ENCODE measurements at places on chromosomes 2 and 18. TPM values are rescaled to one million over a fixed set of nuclear protein-coding genes. Genes with fewer than 3 reads are reported as not detected.

ROCK2 gene
- 58.1 TPM for total RNA-seq

SLC4A3 gene
- 1.3 TPM for total RNA-seq

POTEF gene
- not detected for total RNA-seq

DNA sequence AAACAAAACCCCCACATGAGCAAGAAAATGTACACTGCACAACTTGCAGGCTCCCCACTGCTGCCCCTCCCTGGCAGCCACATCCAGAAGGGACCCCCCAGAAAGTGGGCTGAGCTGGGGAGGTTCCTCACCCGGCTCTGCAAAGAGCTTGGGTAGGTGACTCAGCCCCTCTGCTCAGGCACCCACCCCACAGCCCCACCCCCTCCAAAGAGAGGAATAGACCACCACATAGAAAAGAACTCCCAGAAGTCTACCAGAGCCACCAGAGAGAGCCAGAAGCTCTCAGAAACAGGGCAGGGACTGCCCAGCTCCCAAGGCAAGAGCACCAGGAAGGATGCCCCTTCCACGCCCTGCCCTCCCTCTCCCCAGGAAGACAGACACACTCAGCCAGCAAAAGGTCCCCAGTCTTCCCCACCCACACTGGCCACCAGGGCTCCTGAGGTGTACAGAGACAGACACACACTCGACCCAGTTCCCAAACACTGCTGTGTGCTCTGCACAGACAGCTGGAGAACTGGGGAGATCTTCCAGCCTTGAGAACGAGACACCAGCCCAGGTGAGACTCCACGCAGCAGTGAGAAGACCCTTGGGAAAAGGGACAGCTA is 28.2 kb downstream of the BIN1 start:
- H3K4me3 ChIP-seq = no peak overlapping the region
- H3K27me3 ChIP-seq = no peaks in the 10 kb centered on the region
- DNase-seq = no peak
- H3K27ac ChIP-seq = no peak overlapping the region
- peaks cover 14% of the 10 kb centered on the region for H3K4me1 ChIP-seq

GRCh38 chr2:98608116-98608961 is at the start of the genes COA5 and UNC50:
Gene COA5 (minus strand): TSS chr2:98608512. CDS start chr2:98608405, 107 bp downstream.
Gene UNC50 (plus strand): TSS chr2:98608589. CDS start chr2:98609760, 1,171 bp downstream.
- peaks cover 8% of the 10 kb centered on the region for H3K36me3 ChIP-seq
- peak within 1 kb of the TSS; percentile 86 for H3K27ac ChIP-seq
- peaks cover 10% of the 10 kb centered on the region for H3K4me1 ChIP-seq
- peak; percentile 94 for DNase-seq

DNA sequence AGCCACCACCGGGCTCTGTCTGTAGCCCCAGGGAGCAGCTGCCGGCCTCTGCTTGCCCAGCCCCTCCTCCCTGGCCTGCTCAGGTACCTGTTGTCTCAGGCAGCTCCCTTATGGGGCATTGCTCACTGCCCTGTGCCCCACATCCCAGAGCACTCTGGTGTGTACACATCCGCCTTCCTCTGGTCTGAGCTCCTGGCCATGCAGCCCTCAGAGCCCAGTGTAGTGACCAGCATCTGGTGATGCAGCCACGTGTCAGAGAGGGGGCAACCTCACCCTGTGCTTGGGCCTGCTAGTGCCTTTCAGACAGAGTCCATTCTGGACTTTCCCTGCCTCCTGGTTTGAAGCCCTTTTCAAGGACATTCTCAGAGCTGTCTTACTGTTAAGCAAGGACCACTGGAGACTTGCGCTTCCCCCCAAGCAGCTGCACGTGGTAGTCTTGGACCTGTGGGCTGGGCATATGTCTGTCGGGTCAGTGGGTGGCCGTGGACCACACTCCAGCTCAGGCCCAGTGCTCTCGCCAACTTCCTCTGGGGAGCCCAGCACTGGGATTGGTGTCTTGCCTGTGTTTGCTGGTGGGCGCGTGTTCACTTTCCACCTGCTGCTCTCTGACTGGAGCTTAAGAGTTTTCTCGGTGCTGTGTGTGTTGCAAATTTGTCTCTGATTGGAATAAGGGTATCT is 30.7 kb downstream of the DGKD start:
- H3K36me3 ChIP-seq = no peaks in the 10 kb centered on the region
- H3K4me1 ChIP-seq = peaks cover 17% of the 10 kb centered on the region
- H3K4me3 ChIP-seq = no peak overlapping the region
- no peaks in the 10 kb centered on the region for H3K27me3 ChIP-seq
- H3K27ac ChIP-seq = no peak overlapping the region

DNA sequence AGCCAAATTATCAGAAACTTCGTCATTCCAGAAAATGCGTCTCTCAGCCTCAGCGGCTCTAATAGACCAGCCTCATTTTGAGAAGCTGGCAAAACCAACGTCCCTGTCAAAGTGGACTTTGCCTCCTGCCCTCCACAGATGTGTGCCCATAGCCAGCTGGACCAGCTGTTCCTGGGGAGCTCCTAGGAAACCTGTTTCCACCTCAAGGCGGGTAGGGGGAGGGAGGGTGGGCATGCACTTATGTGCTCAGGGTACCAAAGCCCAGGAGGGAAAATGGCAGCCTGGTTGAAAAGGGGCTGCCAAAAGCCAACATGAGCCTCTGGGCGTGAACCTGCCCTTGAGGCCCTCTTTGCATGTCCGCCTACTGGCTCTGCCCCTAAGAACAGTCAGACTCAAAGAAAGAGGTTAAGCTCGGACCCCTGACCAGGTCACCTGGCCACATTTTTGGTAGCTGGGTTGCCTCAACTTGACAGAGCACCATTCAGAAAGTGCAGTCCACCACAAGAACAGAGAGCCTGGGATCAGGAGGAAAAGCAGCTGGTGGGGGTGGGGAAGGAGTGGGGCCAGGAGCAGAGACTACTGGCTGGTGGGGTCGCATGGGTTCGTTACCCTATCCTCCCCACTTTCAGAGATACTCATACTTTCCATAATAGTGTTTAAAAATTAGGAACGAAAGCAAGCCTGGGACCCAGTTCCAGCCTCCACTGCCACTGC is 3.5 kb downstream of the PER2 start:
- peak overlapping the region; percentile 52 for H3K27ac ChIP-seq
- H3K4me1 ChIP-seq = peaks cover 23% of the 10 kb centered on the region
- no peak overlapping the region for H3K4me3 ChIP-seq
- H3K36me3 ChIP-seq = no peaks in the 10 kb centered on the region

GRCh38 chr2:167192833-167193232 is 304.6 kb downstream of the XIRP2 start:
- H3K27me3 ChIP-seq = no peaks in the 10 kb centered on the region
- H3K27ac ChIP-seq = peak overlapping the region; percentile 39
- DNase-seq = peak; percentile 44
- peaks cover 15% of the 10 kb centered on the region for H3K4me1 ChIP-seq
- H3K4me3 ChIP-seq = no peak overlapping the region

DNA sequence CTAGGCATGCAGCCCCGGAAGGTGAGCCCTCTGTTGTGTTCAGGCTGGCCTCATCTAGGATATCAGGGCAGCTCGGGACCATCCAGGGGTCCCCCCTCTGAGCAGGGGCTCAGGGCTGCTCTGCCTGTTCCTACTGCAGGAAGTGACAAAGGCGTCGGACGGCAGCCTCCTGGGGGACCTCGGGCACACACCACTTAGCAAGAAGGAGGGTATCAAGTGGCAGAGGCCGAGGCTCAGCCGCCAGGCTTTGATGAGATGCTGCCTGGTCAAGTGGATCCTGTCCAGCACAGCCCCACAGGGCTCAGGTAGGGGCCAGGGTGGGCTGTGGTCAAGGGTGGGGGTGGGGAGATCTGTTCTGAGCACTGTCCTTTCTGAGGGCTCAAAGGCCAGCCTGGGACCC is 13.1 kb downstream of the KCNIP3 start:
- DNase-seq = no peak
- H3K4me3 ChIP-seq = no peak overlapping the region
- no peaks in the 10 kb centered on the region for H3K27me3 ChIP-seq
- H3K27ac ChIP-seq = no peak overlapping the region

GRCh38 chr2:37625796-37626571 is 45.5 kb downstream of the CDC42EP3 start:
- H3K36me3 ChIP-seq = no peaks in the 10 kb centered on the region
- peak; percentile 97 for DNase-seq
- H3K4me1 ChIP-seq = peaks cover 18% of the 10 kb centered on the region
- peak overlapping the region; percentile 44 for H3K27ac ChIP-seq
- no peak overlapping the region for H3K4me3 ChIP-seq
- H3K27me3 ChIP-seq = no peaks in the 10 kb centered on the region

- no peak overlapping the region for H3K4me3 ChIP-seq
- peaks cover 2% of the 10 kb centered on the region for H3K4me1 ChIP-seq
These were observed 33.4 kb downstream of the UGP2 start for GRCh38 chr2:63875131-63875527.

DNA sequence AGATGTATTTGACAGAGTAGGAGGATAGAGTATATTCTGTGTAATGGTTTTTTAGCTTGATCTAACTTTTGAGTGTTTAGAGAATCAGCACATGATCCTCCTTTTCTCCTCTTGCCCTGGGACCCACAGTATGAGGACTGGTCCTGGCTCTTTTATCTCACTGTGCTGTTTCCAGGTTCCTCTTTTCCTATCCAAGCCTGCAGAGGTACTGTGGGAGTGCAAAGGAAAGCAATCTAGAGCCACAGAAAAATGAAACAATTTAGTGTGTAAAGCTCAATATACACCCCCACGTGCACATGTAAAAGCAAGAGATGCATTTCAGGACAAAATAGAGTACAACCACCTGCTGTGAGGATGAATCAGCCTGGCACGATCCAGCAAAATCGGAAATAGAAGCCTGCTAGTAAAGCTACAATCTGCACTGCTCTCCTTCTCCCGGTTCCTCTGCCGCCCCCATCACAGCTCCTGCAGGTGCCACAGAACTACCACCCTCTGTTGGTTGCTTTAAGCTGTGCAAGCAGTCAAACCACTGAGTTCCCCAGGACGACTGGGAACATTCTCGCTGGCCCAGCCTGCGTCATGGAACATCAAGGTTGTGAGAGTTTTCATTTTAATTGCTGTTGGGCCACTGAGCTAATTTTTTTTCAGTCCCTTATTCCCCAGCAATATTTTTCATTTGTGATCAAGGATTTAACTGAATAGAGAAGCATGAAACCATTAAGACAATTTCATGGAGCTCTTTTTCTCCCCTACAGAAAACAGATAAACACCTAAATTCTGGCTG is 47.8 kb upstream of the MAPRE3 start:
- no peaks in the 10 kb centered on the region for H3K36me3 ChIP-seq
- H3K4me1 ChIP-seq = no peaks in the 10 kb centered on the region
- no peak overlapping the region for H3K4me3 ChIP-seq
- H3K27ac ChIP-seq = no peak overlapping the region

- no peaks in the 10 kb centered on the region for H3K4me1 ChIP-seq
- H3K4me3 ChIP-seq = no peak overlapping the region
- no peak overlapping the region for H3K27ac ChIP-seq
- H3K27me3 ChIP-seq = no peaks in the 10 kb centered on the region
These were observed 393.8 kb downstream of the DCDC2C start for GRCh38 chr2:4096978-4097766.

DNA sequence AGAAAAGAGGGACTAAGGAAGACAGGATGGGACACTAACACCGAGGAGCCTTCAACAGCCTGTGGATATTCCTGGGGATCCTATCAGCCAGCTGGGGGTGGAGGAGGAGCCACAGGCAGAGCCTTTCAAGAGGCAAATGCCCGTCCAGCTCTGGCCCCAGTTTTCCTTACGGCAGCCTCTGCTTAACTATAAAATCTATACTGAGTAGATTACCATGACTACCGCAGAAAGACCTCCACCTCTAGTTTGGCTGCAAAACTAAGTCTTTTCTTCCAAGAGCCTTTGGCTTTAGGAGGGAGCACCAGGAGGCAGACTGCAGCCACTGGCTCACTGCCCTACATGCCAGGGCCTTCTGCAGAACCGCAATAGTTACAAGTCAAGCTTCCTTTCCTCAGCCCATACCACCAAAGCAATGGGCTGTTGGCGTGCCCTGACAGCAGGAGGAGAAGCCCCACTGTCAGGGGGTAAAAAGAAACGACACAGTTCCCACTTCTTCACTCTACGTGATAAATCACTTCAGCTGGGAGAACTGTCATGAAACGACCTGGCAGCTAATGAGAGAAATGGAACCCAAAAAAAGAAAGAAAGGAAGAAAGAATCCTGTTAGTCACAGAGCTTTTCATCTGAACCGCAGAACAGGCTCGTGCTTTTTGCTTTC is 25.1 kb upstream of the CREB1 start:
- no peak overlapping the region for H3K4me3 ChIP-seq
- H3K27ac ChIP-seq = peak overlapping the region; percentile 65
- peaks cover 16% of the 10 kb centered on the region for H3K4me1 ChIP-seq
- no peaks in the 10 kb centered on the region for H3K27me3 ChIP-seq
- no peaks in the 10 kb centered on the region for H3K36me3 ChIP-seq

DNA sequence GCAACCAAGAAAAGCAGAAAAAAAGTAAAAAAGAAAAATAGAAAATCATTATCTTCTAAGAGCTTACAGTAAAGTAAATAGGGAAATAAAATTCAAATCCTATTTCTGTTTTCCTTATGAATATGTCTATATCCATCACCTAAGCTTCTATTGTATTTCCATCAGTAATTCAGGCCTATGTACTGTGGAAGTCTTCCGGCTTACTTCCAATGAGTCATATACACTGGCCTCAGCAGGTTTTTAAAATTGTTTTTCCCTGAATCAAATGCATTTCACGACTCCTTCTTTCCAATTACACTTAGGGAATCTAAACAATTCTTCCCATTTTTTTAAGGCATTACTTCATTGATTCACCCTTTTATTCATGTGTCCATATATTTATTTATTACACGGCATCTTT is 164.7 kb downstream of the CCDC102B start:
- no peak overlapping the region for H3K27ac ChIP-seq
- H3K36me3 ChIP-seq = no peaks in the 10 kb centered on the region
- no peak overlapping the region for H3K4me3 ChIP-seq
- no peak for DNase-seq
- H3K4me1 ChIP-seq = no peaks in the 10 kb centered on the region
- H3K27me3 ChIP-seq = no peaks in the 10 kb centered on the region

DNA sequence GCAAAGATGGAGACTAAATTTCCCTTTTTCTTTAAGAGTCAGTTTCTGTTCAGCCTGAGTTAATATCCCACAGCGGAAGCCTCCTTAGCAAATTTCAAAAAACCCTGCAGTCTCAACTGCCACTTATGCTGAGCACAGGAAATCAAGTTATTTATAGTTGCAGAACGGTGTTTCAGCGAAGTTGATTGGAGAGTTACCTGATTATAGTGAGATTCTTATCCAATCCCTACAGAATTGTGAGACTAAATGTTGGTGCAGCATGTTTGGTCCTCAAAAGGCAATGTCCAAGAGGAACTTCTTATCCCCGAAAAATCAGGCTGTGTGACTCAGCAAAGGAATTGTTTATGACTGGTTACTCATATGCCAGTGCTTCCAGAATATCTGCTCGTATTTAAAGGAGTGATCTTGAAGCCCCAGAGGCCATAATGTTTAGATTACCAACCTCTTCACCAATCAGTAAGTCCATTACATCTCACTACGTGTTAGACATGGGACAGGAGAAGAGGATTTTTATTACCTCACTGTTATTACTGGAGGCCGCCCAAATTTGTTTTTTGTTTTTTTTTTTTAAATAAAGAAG is 67.9 kb downstream of the LRRFIP1 start:
- H3K4me1 ChIP-seq = peaks cover 22% of the 10 kb centered on the region
- no peaks in the 10 kb centered on the region for H3K27me3 ChIP-seq
- peak; percentile 96 for DNase-seq
- H3K36me3 ChIP-seq = peaks cover 2% of the 10 kb centered on the region
- H3K4me3 ChIP-seq = no peak overlapping the region

Measured in fibroblast of lung (primary cell).